ENCODE measurements at places on chromosomes 16 and 17.

GRCh38 chr17:29640413-29640812 lies 17.7 kb upstream of the CORO6 start:
- no peak for DNase-seq

- no peak for DNase-seq
Measured at GRCh38 chr17:72749119-72749572, 343.3 kb downstream of the SLC39A11 start.

DNA sequence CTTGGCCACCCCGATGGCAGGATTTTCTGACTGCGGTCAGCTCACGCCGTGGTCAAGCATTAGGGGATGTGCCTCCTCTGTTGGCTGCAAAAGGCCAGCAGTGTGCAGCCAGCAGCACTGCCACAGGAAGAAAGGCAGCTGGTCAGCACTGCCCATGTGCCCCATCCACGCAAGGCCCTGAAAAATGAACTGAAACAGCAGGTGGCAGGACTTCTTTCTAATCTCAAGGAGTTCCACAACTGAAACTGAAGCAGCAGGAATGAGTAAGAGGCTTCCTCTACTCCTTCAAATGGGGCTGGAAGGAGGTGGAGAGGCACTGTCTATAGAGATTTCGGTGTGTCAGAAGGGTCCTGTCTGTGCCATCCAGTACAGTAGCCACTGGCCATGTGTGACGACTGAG lies 3.2 kb downstream of the ZNF500 start:
- DNase-seq = no peak

DNA sequence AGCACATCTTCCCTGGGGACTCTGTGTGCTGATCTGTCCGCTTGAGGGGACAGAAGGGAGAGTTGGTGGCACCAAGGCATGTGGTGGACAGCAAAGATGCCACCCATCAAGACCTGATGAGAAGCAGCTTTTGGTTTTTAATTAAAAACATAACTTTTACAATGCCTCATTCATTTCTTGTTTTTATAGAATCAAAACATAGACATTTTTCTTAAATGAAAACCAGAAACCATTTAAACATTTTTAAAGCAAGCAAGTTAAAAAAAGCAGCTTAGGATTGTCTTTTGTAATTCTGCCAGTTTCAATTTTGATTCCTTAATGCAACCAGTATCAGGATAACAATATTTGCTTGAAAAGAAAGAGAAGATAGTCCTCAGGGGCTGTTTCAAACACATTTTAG lies 123.7 kb upstream of the AXIN2 start:
- no peak for DNase-seq

DNA sequence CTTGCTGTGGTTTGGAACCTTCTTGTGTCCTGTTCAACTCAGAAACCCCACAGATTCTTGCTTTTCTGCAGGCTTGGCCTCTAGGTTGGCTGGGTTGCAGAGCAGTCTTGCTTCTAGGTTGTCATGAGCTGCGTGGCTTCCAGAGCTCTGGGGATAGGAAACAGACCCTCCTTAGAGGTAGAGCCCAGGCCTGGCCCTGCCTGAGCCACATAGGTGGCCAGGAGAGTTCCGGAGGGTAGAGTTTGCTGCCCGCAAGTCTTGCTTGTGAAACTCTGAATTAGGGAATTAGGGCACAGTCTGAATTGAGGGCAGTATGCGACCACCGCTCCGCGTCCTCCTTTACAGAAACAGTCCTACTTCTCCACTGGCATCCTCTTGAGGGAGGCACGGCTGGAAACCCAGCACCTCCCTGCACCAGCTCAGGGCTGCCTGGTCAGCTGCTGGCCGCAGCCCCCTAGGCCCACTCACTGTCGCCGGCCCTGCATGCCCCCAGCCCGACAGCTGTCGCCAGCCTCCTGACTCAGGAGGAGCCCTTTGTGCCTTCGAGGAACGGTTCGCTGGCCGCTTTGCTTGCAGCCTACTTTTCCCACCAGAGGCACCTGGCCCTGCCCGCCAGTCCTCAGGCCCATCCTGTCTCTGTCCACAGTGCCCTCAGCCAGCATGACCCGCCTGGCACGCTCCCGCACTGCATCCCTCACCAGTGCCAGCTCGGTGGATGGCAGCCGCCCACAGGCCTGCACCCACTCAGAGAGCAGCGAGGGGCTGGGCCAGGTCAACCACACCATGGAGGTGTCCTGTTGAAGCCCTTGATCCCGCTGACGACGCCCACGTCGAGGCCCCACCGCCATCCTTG lies 4.3 kb upstream of the SETD6 start:
- DNase-seq = no peak

GRCh38 chr17:50252781-50253180 lies 21.5 kb upstream of the TMEM92 start:
- DNase-seq = no peak

DNA sequence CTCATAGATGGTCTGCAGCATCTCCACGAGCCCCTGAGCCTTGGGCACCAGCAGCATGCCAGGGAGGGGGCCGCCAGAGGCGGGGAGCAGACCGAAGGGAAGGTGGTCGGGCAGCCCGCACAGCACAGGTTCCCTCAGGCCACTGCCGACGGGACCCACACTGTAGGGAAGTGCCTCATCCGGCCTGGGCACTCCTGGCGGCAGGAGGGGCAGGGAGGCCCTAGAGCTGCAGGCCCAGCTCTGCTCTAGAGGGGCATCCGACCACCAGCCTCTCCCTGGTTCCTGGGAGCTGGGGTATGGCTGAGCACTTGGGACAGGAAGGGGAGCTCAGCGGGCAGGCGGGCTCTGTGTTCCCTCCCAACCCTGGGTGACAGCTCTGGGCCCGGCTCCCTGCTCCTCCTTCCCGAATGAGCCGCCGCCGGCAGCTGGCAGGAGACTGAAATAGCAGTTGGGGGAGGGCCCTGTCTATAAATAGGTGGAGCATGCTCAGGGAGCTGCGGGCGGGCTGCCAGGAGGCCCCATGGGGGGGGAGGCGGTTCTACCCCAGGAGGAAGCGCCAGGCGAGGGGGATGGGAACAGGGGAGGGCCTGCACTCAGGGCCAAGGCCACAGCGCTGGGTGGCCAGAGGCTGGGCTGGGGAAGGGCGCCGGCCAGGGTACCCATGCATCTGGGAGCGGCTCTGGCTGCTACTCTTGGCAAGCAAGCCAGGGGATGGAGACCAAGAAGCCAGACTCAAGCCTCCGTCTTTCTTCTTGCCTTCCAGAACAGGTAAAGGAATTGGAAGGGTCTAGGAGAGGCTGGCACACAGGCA lies 12.4 kb downstream of the HDAC5 start:
- DNase-seq = peak; percentile 69

GRCh38 chr17:66964930-66965800 lies 658 bp downstream of the CACNG4 start:
- no peak for DNase-seq

- peak; percentile 28 for DNase-seq
Measured at GRCh38 chr17:27323538-27324215, 29.8 kb downstream of the WSB1 start.

DNA sequence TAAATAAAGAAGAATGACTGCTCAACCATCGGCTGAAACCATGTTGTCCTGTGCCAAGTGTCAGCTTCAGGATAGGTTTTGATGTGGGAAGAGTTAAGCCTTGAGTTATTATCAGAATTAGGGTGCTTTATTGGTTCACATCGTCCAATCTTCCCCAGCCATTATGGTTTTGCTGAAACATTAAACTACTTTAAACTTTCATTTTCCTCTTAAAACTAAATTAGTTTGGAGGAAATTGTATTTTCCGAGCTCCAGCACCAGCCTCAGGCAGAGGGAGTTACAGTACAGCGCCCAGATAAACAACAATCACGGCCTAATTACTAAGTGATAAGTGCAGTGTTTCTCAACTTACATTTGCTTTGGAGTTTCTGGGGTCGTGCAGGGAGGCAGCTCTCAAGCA lies 80.2 kb downstream of the TMEM114 start:
- no peak for DNase-seq

DNA sequence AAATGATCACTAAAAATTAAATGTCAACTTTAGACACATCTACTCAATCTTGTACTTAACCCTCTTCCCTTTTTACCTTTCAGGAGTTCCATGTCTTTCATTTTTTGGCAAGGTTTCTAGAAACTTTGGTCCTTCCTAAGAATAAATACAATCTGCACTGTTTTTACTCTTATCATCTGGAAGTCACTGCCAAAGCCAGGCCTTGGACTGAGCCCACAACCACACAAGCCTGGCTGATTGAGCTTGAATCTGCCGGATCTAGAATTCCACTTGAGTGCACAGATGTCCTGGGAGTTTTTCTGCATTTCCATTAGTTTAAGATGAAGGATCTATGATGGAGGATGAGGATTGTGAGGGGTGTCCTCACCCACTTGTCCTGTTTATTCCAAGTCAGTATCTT lies 126.1 kb downstream of the VPS53 start:
- no peak for DNase-seq

- no peak for DNase-seq
Measured at GRCh38 chr17:77160875-77161530, 20.2 kb downstream of the SEC14L1 start.

DNA sequence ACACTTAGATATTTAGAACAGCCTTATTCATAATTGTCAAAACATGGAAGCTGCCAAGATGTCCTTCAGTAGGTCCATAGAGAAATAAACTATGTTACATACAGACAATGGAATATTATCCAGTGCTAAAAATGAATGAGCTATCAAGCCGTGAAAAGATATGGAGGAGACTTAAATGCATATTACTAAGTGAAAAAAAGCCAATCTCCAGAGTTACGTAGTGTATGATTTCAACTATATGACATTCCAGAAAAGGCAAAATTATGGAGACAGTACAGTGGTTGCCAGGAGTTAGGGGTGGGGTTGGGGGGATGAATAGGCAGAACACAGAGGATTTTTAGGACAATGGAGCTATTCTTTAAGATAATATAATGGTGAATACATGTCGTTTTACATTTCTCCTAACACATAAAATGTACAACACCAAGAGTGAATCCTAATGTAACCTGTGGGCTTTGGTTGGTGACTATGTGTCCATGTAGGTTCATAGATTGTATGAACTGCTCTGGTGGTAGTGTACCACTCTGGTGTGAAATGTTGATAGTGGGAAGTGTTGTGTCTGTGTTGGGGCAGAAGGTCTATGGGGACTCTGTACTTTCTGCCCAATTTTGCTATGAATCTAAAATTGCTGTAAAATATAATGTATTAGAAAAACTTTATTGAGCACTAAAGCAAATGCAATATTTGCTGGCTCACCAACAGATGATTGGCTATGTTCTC lies 122.6 kb downstream of the USP22 start:
- no peak for DNase-seq

- DNase-seq = peak; percentile 63
Measured at GRCh38 chr17:57634713-57635465, 110.2 kb downstream of the CCDC182 start.

GRCh38 chr17:6926667-6927066 lies 69.2 kb upstream of the ALOX12 start:
- DNase-seq = no peak

DNA sequence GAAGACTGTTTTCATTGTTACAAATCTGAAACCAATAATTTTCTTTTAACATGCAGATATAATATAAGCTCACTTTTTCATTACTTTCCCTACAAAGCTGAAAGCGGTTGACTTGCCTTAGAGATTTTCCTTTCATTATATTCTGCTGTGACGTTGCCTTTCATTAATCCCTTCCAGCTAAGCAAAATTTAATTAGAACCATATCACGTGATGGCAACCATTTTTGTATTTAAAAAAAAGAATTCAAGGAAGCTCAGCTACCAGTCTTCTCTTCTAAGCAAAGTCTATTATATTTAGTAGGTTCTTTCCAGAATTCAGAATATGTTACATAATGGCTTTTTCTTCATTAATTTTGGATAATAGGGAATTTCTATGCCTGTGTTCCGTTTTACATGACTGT lies 186.5 kb downstream of the PRKCA start:
- DNase-seq = no peak

DNA sequence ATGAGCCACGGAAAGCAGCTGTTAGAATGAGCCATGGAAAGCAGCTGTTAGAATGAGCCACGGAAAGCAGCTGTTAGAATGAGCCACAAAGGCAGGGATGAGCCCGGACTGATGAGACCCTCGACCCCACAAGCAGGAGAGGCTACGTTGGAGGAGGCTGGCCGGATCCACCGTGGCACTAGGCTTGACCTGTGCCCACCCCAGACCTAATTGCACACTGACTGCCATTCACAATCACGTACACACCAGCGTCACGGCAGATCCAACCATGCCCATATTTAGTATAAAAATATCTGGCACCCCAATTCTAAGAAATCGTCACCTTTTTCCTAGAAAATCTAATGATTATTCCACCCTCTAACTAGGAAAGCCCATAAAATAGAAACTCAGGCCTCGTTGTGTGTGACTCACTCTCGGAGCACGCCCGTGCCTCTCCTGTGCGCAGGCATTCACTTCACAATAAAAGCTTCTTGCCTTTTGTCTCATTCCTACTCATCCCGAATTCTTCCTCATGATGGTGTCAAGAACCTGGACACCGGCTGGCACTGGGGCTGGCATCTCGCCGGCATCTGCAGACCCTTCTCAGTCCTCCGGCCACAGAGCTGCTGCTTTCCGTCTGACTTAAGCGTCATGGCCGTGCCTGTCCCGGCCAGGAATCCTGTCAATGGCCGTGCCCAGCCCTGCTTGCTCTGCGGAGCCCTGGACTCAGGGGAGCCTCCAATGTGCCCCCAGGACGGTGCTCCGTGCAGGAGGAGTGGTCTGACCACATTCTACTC lies 5.5 kb upstream of the SECTM1 start:
- no peak for DNase-seq

DNA sequence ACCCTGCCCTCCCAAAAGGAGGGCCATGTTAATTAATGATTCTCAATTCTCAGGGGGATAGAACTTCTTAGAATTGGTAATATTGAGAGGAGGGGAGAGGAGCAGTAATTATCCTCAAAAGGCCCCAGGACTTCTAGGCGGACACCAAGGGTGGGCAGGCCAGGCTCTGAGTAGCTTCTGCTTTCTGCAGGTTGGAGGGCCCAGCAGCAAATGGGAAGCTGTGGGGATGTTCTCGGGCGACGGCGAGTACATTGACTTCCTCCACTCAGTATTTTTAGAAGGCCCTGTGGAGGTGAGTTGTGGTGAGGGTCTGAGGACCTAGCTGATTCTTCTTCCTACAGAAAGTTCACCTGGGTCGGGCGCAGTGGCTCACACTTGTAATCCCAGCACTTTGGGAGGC lies 57.5 kb downstream of the DNAH2 start:
- DNase-seq = peak; percentile 13

DNA sequence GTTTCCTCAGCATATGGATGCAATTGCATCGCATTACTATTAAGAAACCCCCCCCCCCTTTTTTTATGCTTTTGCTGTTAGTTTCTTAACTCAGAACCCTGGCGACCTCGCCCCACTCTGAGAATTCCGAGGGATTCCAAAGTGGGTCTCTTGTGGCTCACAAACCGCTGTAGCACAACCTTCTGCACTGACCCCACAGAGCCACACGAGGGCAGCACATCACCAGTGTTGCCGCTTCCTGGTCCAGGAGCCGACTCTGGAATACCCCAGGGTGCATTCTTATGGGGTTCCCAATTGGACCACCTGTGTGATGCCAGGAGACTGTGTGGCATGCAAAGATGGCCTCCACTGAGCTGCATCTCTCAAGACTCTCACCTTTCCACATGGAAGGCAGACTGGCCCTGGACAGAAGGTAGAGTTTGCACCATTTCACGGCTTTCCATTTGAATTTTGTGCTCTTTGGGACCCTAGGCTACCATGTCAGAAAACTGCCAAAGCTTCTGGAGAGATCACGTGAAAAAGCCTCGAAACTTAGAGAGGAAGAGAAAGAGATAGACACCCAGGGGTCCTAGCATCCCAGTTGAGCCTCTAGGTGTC lies 432.7 kb upstream of the ASIC2 start:
- DNase-seq = peak; percentile 4

- no peak for DNase-seq
Measured at GRCh38 chr17:17738901-17739300, 57.6 kb downstream of the RAI1 start.

- DNase-seq = no peak
Measured at GRCh38 chr17:142876-143784, 5.8 kb downstream of the SCGB1C2 start.
